ENCODE measurements at places on chromosomes 3 and 15.

DNA sequence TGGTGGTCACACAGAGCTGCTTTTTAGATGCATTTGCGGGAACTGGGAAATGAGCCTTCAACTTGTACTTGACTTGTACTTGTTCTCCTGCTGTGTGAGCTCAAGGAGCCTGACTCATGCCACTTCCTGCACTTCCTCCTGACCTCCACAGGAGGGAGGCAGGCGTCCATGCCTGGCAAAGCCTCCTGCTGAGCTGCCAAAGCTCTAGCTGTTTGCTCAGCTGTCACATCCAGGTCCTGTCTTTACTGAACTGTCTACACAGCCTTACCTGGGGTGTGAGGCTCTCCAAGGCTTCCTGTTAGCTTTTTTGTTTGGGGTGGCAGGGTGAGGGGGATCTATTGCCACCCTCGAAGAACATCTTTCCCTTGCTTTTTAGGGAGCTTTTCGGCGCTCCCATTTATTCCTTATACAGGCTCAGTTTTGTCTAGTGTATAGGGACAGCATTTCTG lies 6.4 kb downstream of the THPO start:
- peak; percentile 84 for DNase-seq

- DNase-seq: no peak
These were observed 146.3 kb downstream of the ALCAM start for GRCh38 chr3:105513042-105513441.

GRCh38 chr3:192494174-192494573 lies 233.2 kb downstream of the FGF12 start:
- DNase-seq: no peak

DNA sequence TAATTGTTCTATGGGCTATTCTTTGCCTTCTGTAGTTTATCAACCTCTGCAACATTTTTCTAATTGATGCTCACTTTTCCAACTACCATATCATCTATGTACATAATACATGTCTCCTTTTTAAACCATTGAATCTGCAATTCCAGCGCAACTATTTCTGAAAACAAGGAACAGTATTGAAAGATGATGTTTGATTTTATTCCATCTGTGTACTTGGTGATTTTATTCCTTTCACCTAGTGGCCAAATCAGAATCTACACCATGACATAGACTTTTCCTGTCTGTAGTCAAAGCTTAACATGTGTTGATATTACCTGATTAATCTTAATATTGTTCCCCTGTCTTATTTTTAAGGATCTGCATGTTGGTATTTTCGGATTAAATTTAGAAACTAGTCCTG lies 13.0 kb downstream of the NKTR start:
- DNase-seq: no peak

DNA sequence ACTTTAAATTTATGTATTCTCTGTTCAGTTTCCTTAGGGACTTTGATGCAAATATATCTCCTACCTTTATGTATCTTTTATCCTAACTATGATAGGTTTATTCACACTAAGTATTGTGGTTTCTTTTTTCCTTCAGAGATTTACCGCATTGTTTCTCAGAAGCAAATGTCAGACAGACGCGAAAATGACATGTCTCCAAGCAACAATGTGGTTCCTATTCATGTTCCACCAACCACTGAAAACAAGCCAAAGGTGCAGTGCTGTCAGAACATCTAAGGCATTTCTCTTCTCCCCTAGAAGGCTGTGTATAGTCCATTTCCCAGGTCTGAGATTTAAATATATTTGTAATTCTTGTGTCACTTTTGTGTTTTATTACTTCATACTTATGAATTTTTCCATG lies 18.3 kb downstream of the RAB11A start:
- DNase-seq: no peak

- DNase-seq: no peak
These were observed 61.7 kb downstream of the FNDC3B start for GRCh38 chr3:172101107-172101506.

- DNase-seq: no peak
These were observed 149.2 kb upstream of the LINGO1 start for GRCh38 chr15:77781946-77782240.

- no peak for DNase-seq
These were observed 10.1 kb downstream of the ITGA11 start for GRCh38 chr15:68421798-68422402.

- peak; percentile 16 for DNase-seq
These were observed 14.8 kb downstream of the LOXL1 start for GRCh38 chr15:73941044-73941443.

DNA sequence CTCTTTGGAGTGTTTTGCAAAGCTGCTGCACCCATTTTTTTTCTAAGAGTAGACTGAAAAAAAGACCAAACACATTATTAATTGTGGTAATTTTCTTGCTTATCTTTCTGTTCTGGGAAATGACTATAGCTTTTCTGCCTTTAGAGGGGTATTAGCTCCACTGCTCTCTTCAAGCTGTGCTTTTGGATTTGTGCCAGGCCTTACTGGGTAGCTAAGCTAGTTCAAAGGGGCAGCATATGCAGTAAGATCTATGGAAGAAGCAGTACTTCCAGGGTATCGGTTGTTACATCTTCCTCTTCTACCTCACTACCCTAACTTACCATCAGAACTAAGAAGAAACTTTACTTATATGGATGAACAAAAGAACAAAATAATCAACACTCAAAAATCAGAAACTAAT lies 28.7 kb upstream of the ARIH1 start:
- peak; percentile 26 for DNase-seq

- no peak for DNase-seq
These were observed 553.5 kb upstream of the CCDC54 start for GRCh38 chr3:106823701-106824100.

- no peak for DNase-seq
These were observed 345.6 kb upstream of the THBS1 start for GRCh38 chr15:39235084-39235795.

- DNase-seq: no peak
These were observed 43.3 kb downstream of the PLOD2 start for GRCh38 chr3:146117406-146118285.

GRCh38 chr15:70198441-70199123 lies 100.9 kb upstream of the TLE3 start:
- DNase-seq: no peak

DNA sequence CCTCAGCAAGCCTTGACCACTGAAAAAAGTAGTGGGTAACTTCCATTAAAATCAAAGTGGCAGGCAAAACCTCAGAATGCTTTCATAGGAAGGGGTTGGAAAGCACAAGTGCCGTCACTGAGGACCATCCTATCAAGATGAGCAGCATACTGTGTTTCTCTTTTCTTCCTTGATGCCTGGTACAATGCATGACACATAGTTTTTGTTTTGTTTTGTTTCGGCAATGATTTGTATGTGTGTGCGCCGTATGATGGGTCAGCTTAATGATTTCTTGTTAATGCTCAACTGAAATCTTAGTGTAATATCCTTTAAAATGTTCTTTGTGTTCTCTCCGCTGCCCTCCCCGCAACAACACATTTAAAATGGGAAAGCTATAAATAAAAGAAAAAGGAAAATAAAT lies 476.4 kb upstream of the KCNMB2 start:
- DNase-seq: no peak

GRCh38 chr15:89433686-89434085 lies 62.7 kb downstream of the RHCG start:
- no peak for DNase-seq

DNA sequence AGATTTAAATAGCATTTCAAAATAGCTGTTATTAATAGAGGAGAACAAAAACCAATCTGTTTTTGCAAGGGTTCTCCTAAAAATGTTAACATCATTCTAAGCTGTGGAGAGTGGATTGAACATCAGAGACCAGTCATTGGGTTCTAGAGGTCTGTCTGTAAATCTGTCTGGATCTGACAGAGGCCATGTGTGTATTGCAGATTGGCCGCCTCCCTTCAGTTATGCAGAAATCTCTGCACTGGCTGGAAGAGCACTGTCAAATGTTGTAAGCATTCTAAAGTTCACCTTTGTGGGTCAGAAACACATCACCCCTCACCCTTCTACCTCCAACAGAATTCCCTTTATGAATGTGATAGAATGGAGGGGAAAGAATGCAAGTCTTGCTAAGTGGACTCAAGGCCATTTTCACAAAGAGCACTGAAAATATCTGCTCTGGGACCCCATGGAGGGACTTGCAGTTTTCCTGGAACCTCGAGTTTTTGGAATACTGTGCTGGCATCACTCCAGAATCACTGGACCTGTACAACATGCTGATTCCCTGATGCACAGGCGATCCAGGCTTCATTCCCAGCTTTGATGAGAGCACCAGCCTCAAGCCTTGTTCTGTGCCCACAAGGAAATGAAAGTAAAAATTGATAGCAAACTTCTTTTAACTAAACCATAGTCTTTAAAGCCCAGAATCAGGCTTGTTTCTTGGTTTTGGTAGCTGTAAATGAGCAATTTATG lies 8.4 kb downstream of the FAM81A start:
- no peak for DNase-seq
